ENCODE measurements at places on chromosomes 7 and 10.

GRCh38 chr7:1234049-1234880, 1.6 kb downstream of the UNCX start:
- DNase-seq = no peak

- no peak for DNase-seq
Observed at GRCh38 chr7:30447466-30447865, 31.1 kb downstream of the NOD1 start.

DNA sequence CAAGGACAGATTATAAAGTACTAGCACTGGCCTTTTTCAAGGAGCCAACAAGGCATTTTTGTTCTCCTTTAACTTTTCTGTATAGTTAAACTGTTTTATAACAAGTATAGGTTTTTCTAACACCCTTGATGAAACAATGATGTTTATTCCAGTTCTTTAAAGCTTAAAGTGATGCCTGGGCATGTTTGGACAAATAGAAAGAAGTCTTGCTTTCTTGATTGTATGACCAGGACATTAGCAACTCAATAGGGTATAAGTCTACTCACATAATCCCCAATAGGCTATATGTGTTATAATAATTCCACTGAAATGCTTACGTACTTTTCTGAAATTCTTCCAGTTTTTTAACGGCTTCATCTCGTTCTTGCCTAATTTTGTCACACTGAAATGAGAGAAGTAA, 36.7 kb downstream of the SHTN1 start:
- DNase-seq = no peak

GRCh38 chr7:155324012-155324917, 26.6 kb downstream of the INSIG1 start:
- DNase-seq = no peak

GRCh38 chr10:33569702-33570101, 235.2 kb upstream of the NRP1 start:
- DNase-seq = no peak

DNA sequence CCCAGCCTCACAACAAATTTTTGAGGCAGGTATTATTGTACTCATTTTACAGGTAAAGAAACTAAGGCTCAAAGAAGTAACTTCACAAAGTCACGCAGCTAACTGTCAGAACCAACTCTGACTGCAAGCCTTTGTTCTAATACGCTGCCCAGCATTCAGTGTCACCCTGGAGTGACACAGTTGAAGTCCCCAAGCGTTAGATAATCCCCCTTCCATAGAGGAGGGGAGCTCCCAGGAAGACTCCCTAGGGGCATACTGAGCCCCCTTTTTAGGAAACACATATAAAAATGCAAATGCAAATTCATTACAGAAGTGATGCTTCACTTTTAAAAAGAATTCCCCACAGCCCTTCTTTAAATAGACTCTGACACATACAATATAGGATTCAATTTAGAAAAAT, 101.0 kb upstream of the MACROH2A2 start:
- DNase-seq = no peak

DNA sequence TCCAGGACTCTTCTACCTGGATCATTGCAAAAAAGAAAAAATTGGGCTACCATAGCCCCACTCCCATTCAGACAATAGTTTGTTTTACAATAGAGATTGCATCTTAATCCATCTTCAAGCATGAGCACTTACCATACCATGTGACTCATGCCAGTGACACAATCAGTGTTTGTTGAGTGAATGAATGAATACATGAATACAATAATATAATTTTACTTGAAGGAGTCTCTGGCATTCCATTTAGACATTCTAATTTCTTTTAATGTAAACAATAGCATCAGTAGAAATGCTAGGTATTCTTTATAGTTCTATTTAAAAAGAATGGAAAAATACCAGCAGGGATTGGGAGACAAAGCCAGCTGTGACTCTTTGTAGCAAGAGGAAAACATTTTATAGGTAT, 141.6 kb upstream of the AKR1E2 start:
- peak; percentile 25 for DNase-seq

DNA sequence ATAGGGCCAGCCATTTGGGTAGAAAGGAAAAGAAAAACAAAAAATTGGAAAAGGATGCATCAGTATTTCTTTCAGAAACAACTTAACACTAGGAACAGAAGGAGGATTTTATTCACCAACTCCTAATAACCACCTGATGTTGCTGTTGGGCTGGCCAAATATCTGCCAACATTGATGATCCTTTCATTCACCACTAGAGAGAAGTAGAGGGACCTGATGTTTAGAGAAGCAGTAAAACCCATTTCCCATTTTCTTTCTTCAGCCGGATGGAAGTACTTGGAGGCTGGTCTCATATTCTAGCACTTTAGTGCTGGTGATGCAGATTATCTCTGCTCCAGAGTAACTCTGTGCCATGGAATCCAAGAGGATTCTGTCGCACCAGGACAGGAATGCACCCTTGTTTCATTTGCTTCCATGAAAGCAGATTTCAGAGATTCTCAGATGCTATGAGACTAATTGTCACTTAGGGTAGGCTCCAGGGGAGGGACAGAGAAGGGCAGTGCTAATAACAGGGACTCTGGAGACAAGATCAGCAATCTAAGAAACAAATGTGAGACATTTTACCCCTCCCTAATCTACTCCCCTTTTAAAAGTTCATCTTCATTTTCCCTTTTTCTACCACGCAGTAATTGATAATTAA, 3.1 kb downstream of the KLLN start:
- DNase-seq = peak; percentile 61

GRCh38 chr10:20726381-20726780, 170.7 kb downstream of the NEBL start:
- DNase-seq = no peak

GRCh38 chr7:147563669-147564068, 1026.9 kb upstream of the C7orf33 start:
- no peak for DNase-seq

DNA sequence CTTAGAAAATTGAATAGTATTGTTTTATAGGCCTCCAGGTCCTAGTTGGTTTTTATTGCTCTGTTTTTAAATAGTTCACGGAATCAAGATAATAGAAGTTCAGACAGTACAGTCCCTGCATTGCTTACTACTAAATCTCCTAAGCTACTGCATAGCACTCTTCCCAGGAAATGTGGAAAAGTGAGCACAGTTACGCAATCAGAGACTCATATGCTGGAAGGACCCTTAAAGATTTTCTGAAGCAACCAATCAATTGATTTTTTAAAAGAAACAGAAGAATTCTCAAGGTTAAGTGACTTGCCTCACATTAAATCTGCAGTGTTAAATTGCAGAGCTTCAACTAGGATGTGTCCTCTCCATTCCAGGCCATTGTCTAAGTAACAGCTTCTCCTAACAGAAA, 23.1 kb upstream of the DIP2C start:
- no peak for DNase-seq

- peak; percentile 48 for DNase-seq
Observed at GRCh38 chr7:138958391-138958956, 22.7 kb downstream of the KIAA1549 start.

All from T47D (cell line).